A172 (cell line): ENCODE measurements at places on chromosomes 6 and 20. TPM values are rescaled to one million over a fixed set of nuclear protein-coding genes. Genes with fewer than 3 reads are reported as not detected.

CDH26 gene
- total RNA-seq = not detected in 2 replicates

MLIP gene
- 0.81 and 1.1 TPM in 2 replicates for total RNA-seq

GRCh38 chr6:5909721-5910120 is 97.0 kb downstream of the NRN1 start:
- no peak for DNase-seq

DNAH8 gene
- total RNA-seq = not detected in 2 replicates

DNA sequence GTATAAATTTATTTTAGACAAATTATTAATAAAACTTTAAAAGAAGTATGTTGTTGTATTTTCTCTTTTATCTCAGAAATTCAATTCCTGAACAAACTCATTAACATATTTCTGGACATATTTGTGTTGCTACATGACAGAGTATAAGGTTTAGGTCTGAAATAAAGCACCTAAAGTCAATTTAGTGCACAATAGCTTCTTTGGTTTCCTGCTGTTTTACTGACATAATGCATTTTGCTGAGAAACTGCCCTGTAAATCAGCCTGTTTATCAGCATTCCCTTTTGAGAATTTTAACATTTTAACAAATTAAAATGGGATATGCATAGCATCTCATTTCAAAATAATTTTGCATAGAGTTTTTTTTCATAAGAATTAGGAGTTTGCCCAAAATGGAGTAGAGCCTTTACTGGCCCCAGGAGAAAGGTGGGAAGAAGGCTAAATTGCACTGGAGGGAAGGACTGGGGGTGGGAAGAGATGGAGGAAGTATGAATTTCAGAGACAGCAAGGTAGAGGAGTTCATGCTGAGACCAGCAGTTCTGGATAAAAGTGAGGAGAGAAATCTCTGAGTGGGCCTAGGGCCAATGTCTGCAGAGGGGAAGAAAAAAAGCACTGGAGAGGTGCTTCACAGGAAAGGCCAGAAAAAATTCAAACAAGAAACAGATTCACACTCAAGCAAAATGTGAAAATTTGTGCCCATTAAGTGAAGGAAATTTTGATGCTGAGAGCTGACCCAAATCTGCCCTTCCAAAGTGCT is 324.2 kb upstream of the HSF2 start:
- DNase-seq = no peak
